ENCODE measurements at places on chromosomes 12 and 14.
A peak's percentile ranks its signal among the peaks of the same experiment; 100 is the strongest.

- no peak for DNase-seq
These were observed 109.6 kb downstream of the DICER1 start for GRCh38 chr14:95047754-95048153.

- no peak for DNase-seq
These were observed 145.2 kb upstream of the WSCD2 start for GRCh38 chr12:107983756-107984472.

DNA sequence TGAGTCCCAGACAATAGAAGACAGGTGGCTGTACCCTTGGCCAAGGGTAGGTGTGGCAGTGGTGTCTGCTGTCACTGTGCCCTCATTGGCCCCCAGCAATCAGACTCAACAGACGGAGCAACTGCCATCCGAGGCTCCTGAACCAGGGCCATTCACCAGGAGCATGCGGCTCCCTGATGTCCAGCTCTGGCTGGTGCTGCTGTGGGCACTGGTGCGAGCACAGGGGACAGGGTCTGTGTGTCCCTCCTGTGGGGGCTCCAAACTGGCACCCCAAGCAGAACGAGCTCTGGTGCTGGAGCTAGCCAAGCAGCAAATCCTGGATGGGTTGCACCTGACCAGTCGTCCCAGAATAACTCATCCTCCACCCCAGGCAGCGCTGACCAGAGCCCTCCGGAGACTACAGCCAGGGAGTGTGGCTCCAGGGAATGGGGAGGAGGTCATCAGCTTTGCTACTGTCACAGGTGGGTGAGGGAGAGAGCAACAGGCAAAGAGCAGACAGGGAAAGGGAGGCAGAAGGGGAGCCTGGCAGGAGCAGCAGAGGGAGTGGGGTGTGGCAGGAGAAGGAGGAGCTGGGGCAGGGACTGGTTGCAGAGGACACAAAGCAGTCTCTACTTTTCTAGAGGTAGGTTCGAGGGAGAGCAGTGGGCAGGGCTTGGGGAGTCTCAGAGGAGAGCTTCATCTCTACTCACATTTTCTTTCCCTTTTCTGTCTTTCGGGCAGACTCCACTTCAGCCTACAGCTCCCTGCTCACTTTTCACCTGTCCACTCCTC is 452 bp downstream of the INHBE start:
- DNase-seq: no peak

GRCh38 chr12:20194171-20194570 is 174.2 kb upstream of the PDE3A start:
- no peak for DNase-seq

GRCh38 chr14:90965765-90966164 is 94.7 kb downstream of the RPS6KA5 start:
- no peak for DNase-seq

DNA sequence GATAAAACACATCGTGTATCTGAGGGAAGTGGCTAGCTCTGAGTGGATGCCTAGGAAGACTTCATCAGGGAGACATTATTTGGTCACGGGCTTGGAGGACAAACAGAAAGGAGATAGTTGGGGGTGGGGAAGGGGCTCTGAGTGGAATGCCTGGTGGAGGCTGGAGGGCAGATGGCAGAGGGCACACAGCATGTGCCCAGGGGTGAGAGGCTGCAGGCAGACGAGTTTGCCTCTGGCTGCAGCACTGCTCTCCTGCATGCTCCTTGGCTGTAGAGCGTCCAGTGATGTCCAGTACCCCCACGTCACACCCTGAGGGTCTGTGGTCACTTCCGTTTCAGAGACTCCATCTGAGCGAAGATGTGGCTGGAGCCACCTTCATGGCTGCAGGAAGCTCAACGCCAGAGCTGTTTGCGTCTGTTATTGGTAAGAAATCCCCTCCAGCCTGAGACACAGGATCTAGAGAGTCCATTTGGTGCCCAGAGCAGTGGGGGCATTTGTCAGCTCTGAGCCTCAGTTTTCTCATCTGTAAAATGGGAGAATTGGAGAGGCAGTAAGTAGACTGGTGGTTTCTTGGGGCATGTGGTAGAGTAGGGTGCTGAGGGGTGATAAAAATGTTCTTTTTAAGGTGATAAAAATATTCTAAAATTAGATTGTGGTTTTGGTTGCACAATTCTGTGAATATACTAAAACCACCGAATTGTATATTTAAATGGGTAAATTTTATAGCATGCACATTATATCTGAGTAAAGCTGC is 71.7 kb upstream of the RIN3 start:
- DNase-seq: no peak

- DNase-seq: peak; percentile 91
These were observed 194.0 kb downstream of the ZFP36L1 start for GRCh38 chr14:68598621-68599447.

GRCh38 chr12:124369055-124369826 is 74.3 kb downstream of the RFLNA start:
- DNase-seq: peak; percentile 83

GRCh38 chr12:5567016-5567725 is 135.3 kb downstream of the NTF3 start:
- DNase-seq: no peak

DNA sequence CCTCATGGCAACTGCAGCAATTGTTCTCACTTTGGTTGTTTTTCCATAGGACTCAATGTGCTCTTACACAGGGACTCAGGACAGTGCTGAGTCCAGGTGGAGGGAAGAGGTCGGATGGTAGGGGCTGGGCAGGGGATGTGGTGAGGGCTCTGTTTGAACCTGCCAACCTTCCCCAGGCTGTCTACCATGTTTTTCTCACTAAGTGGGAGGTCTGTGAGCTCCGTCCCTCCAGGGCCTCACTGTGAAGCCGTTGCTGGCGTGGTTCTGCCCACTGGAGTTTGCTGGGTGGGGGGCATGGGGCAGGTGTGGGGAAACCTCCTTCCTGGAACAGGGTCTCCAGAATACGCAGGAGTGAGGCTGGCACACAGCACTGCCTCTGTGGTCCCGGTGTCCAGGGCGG is 20.7 kb upstream of the PRMT8 start:
- DNase-seq: no peak

DNA sequence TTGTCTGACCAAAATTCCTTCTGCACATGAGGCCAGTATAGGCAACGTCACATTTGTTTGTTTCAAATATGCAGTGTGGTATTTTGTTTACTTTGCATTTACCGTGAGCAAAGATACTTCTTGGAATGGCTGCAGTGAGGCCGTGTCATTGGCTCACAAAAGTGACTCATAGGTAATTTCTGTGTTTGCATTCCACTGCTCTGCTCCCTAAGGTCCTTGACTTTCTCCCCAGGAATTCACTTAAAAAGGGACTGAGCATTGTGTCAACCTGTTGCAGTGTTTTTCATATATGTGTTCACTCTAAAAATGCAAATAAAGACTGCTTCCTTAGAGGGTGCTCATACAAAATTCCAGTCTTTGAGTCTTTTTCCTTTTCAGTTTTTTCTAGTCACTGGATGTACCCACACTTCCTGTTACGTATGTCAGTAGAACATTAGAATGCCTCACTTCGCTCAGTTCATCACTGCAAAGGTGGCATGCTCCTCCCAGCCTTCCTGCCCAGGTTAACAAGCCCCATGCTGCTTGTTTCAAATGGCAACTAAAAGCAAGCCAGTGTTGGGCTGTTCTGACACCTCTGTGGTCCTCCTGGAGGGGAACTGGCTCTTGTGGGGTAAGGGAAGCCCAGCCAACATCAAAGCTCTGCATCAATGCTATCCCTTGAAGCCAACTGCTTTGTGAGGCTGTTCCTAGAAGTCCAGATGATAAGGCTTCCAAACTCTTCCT is 9.1 kb downstream of the C12orf76 start:
- DNase-seq: peak; percentile 84

GRCh38 chr12:54038284-54038870 is 5.5 kb downstream of the HOXC5 start:
- no peak for DNase-seq

DNA sequence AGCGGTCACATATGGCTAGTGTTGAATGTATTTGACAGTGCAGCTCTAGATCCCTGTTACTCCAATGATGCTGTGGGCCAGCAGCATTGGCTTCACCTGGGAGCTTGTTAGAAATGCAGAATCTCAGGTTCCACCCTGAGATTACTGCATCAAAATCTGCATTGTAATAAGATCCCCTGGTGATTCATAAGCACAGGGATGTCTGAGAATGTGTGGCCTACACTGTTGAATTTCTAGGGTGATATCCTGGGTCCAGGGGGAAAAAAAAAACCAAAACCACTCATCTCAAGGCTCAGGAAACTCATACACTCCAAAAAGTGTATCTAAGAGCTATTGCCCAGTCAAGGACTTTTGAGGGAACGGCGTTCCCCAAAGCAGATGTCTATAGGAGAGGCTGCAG is 196.8 kb downstream of the PPM1H start:
- DNase-seq: no peak

- no peak for DNase-seq
These were observed 258.2 kb downstream of the PHLDA1 start for GRCh38 chr12:75773377-75773776.

GRCh38 chr12:123532808-123533649 is 490 bp downstream of the RILPL1 start:
- DNase-seq: peak; percentile 68

DNA sequence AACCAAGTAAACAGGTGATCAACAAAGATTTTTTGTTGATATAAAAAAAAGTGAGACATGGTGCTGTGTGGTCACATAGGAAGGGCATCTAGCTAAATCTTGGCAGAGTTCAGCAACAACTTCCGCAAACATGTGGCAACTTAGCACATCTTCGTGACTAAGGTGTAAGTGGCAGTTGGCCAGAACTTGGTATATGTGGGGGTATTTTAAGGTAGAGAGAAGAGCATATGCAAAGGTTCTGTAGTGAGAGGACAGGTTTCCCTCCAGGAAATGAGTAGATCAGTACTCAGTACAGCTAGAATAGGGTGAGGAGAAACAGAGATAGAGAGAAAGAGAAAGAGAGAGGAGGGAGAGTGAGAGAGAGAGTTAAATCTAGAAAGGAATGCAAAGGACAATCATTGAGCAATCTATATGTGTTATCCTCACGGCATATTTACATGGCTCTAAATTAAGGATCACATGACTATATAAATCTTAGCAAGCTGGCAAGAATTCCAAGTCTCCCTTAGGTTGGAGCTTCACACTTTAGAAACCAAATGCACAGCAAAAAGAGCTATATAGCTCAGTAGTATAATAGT is 227.7 kb upstream of the HMGA2 start:
- no peak for DNase-seq

DNA sequence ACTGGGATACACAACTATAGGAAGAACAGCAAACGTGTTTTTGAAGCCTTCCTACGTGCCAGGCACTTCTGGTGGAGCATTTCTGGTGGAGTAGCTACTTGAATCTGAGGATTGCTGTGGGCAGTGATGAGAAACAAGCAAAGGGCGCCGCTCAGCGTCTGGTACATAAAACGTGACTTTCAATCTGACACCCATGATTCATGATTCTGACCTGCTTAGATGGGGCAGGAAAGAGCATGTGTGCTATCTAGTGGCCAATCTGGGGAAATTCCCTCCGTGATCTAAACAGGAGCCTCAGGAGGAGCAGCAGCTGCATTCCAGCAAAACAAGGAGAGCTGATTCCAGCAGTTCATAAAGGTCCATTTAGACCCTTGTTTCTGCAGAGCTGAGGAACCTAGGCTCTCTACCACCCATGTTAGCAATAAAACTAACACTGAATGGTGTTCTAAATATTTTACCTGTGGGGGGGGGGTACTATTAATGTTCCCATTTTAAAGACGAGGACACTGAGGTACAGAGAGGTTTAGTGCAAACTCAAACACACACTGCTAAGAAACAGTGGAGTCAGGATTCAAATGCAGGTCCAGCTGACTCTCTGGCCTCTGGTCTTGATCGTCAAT is 37.8 kb downstream of the PAH start:
- DNase-seq: peak; percentile 2

DNA sequence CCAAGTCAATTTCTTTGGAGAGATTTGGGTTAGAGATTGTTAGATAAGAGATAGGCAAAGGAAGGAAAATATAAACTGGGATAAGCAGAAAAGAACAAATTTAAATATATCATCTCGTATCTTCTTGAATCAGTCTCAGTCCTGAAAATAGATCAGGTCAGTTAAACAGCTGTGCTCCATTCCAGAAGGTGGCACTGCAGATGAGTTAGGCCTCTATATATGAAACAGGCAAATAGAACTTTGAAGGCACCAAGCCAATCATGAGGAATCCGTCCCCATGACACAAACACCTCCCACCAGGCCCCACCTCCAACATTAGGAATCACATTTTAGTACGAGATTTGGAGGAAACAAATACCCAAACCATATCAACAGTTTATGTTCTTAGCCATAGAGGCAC is 605.5 kb upstream of the USP15 start:
- no peak for DNase-seq

GRCh38 chr14:88348546-88348945 is 25.5 kb upstream of the KCNK10 start:
- no peak for DNase-seq

GRCh38 chr14:77322250-77322902 is 1.5 kb downstream of the GSTZ1 start:
- DNase-seq: no peak

- peak; percentile 58 for DNase-seq
These were observed 88.2 kb downstream of the TSPAN9 start for GRCh38 chr12:3165078-3165980.

- DNase-seq: no peak
These were observed 327.5 kb upstream of the DIO2 start for GRCh38 chr14:80538633-80539375.

DNA sequence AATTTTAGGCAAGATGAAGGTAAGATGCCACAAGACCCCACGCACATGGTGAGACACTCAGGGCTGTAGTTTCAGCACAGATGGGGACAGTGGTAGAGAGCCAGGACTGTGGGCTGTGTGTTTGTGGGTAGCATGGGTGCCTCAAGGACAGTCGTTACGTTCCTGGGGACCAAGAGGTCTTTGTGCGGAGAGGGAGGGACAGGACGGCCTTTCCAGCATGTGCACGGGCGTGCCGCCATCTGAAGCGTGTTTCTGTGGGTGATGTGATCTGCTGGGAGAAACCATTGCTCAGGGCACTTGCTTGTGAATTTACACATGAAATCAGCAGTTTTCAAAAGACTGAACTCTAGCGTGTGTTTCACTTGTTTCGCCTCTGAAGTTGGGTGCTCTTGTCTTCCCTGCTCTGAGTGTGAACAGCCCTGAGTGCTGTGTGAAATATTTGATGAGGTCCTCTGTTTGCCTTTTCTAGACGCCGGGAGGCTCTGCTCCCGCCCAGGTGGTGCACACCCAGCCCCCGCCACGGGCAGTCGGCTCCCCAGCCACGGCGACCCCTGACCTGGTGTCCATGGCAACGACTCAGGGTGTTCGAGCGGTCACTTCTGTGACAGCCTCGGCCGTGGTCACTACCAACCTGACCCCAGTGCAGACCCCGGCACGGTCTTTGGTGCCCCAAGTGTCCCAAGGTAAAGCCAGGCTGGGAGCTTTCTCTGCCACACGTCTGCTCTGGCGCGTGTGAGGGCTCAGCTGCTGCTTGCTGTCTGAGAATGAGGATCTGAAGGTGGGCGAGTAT is 82.3 kb downstream of the DDX51 start:
- no peak for DNase-seq

DNA sequence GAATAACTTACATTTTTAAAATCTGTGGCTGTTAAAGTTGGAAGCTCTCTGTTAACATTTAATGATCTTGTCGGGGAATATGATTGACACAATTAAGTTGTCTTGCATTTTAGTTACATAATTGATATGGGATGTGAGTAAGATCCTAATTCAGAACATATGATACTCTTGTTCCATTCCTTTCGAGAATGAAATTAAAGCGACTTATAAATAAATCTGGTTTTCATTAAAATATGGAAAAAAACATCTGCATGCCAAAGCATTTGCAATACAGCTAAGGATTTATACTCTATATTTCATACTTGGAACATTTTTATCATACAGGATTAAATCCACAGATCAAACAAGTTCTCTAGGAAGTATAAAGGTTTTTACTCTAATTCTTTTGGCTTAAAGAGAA is 52.0 kb downstream of the SLC38A6 start:
- DNase-seq: no peak

All from small intestine (tissue), 16 donors.